ENCODE measurements at places on chromosomes 2 and 18. TPM values are rescaled to one million over a fixed set of nuclear protein-coding genes. Genes with fewer than 3 reads are reported as not detected.

GRCh38 chr2:4122726-4123125 is 419.4 kb downstream of the DCDC2C start:
- H3K4me3 ChIP-seq: no peak overlapping the region
- no peaks in the 10 kb centered on the region for H3K36me3 ChIP-seq
- H3K27ac ChIP-seq: no peak overlapping the region
- H3K27me3 ChIP-seq: no peaks in the 10 kb centered on the region
- DNase-seq: no peak

Gene ZFP36L2
- 139 TPM for total RNA-seq

Gene GRB14
- total RNA-seq: 8.9 TPM

Gene FSIP2
- 0.29 TPM for total RNA-seq

GRCh38 chr2:73859721-73860586 is 31.2 kb downstream of the STAMBP start:
- no peaks in the 10 kb centered on the region for H3K27me3 ChIP-seq
- peaks cover 93% of the 10 kb centered on the region for H3K36me3 ChIP-seq
- H3K4me3 ChIP-seq: no peak overlapping the region
- H3K4me1 ChIP-seq: no peaks in the 10 kb centered on the region
- no peak overlapping the region for H3K27ac ChIP-seq

Gene PRADC1
- total RNA-seq: 15.5 TPM
